Activated CD4-positive, alpha-beta T cell treated with anti-CD3 and anti-CD28 coated beads for 4 hours (primary cell): ENCODE measurements at places on chromosomes 3 and 15.

- DNase-seq = peak; percentile 50
These were observed 24.3 kb downstream of the NXPE3 start for GRCh38 chr3:101803173-101803782.

- DNase-seq = no peak
These were observed 99.3 kb downstream of the WNT7A start for GRCh38 chr3:13780432-13781176.

- no peak for DNase-seq
These were observed 110.6 kb upstream of the DCBLD2 start for GRCh38 chr3:99012051-99012450.

DNA sequence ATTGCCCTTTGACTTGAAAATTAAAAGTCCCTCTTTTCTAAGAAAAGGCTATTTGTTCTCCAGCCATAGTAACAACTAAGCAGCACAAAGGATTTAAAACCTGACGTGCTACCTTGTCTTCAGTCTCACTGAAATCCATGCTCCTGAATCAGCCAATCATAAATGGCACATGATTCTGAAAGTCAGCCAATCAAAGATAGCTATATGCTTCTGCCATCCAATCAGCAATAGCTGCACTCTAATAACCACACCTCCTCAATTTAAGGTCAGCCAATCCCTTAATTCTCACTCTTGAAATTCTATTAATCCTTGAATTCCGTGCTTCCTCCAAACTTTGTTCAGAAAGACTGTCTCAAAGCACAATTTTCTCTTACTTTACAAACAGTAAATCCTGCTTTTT, 53.5 kb upstream of the ACAN start:
- DNase-seq = no peak

- DNase-seq = no peak
These were observed 15.8 kb downstream of the IQSEC1 start for GRCh38 chr3:13057282-13058040.

- no peak for DNase-seq
These were observed 52.1 kb upstream of the IQSEC1 start for GRCh38 chr3:13125092-13126015.

DNA sequence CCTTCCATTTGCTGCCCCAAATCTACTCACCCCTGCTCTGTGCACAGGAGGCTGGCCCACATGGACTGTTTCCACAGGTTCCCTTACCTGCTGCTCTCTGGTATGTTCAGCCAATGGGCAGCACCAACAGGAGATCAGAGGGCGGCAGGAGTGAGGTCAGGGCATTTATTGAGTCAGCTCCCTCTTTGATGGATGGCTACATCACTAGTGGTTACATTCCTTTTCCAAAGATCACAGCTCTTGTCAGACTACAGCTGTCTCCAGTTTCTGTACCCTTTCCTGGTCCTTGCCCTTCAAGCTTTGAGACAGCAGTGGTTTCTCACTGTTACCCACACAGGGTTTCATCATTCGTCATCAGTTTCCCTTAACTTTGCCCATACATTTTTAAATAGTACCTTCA, 325.1 kb downstream of the SUCLG2 start:
- DNase-seq = no peak

DNA sequence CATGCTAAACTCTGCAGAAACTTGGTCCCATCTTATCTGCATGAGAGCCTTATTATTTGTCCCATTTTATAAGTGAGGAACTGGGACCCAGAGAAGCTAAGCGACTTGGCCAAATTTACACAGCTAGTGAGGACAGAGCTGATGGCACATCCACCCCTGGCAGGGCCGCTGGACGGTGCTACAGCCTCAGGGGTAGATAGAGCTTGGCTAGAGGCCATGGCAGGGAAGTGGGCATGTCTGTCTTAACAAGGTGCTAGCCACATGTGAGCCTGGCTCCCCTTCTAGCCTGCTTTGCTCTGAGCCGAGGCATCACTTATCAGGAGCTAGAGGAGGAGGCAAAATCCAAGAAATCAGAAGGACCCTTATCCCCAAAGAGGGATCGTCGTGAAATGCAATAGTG, 36.7 kb upstream of the SYNM start:
- no peak for DNase-seq

DNA sequence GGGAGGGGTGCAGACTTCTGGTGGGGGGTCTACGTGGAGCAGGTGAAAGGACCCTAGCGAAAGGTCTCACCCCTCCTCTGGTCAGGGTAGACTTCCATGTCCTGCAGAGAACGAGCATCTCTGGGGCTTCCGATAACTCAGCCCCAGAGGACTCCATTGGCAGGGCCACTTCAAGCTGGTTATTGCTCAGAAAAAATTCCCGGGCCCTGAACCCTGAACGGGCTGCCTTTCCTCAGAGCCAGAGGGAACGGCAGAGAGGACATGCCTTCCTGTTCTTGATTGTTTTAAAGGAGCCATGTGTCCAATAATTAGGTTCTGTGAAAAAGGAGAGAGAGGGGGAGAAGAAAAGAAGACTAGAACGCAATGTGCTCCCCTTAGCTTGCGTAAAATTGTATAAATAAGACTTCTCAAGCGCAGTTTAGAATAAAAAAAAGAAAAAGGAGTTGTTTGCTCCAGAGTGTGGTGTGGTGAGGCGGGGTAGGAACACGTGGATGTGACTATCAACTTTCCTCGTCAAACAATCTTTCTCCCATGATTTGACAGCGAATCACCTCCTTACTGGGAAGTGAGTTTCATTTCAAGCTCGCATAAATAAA, 193.4 kb upstream of the UBE2E1 start:
- no peak for DNase-seq

DNA sequence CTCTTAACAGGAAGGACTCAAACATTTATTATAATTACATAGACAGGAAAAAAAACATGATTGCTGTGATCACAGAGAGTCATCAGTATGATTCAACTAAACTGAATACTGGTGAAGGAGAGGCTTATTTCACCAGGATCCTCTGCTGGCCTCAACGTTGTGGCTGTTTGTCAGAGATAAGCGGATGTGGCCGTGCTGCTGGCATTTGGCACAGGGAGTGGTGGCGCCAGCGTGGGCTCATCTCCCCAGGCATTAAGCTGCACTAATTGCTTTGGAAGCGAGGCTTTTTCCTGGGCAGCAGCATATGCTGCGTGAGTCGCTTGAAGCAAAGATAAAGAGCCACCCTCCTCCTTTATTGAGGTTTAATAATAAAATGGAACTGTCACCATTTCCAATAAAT, 306.7 kb downstream of the LRTM1 start:
- no peak for DNase-seq

- DNase-seq = no peak
These were observed 69.9 kb downstream of the LIPC start for GRCh38 chr15:58501636-58502188.

GRCh38 chr3:20023623-20024405, 11.8 kb upstream of the PP2D1 start:
- no peak for DNase-seq

DNA sequence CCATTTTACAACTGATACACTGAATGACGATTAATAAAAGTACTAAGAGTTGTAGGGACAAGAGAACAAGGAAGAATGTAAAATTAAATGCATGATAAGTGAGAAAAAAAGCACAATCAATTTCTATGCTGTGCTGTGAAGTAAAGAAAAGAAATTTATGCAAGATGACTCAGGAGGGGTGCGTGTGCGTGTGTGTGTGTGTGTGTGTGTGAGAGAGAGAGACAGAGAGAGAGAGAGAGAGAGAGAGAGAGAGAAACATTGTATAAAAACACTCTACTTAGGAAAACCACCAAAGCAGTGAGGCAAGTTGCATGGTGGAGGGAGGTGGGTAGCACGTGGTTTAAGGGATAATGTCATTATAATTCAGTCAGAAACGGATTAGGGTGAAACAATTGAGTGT, 580.8 kb upstream of the ALCAM start:
- no peak for DNase-seq

GRCh38 chr3:42190701-42191442, 75.1 kb downstream of the CCK start:
- DNase-seq = peak; percentile 63

GRCh38 chr15:74611834-74612233, 3.8 kb upstream of the CLK3 start:
- no peak for DNase-seq

DNA sequence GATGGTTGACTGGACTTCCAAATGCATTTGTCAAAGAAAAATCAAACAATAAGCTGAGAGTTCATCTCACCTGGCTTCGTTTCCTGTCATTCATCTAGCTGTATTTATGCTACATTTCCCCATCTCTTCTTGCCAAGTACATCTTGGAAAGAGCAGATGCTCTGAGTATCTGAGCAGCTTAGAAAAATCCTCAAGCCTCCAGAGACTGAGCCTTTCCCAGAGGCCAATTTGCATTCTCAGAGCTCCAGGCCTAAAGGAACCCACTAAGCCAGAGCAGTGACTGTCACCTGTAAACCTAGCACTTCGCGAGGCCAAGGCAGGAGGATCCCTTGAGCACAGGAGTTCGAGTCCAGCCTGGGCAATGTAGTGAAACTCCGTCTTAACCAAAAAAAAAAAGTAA, 100.5 kb downstream of the XXYLT1 start:
- DNase-seq = no peak

- DNase-seq = no peak
These were observed 443.3 kb downstream of the MAGI1 start for GRCh38 chr3:65595222-65596028.

DNA sequence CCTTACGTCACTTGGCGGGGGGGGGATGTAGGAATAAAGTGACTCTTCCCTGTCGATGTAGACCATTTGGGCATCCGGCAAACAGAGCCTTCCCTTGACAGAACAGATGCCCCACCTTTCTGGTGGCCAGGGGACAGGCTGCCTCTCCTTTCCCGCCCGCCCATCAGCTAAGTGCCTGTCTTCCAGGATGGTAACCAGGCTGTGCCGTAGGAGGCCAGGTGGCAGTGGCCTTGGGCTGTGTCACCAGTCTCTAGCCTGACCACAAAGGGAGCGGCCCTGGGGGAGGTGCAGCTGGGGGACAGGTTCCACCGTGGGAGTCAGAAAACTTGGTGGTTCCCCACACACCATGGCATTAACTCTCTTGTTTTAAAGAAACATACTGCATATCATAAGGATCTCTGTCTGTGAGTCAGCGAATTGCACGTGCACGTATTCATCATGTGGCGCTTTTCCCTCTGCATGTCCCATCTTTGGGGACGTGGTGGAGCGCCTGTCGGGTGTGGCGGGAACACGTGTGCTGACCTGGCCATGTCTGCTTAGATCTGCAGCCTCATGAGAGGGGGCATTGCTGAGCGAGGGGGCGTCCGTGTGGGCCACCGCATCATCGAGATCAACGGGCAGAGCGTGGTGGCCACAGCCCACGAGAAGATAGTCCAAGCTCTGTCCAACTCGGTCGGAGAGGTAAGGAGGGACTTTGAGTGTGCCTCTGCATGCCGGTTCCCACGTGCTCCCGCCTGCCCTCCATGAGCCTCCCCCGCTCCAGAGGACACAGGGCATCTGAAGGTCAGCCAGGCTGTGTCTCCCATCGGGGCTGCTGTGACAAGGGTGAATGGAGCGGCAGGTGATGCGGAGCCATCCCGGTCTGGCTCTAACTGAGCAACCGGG, 156.0 kb downstream of the NSMCE3 start:
- DNase-seq = no peak

DNA sequence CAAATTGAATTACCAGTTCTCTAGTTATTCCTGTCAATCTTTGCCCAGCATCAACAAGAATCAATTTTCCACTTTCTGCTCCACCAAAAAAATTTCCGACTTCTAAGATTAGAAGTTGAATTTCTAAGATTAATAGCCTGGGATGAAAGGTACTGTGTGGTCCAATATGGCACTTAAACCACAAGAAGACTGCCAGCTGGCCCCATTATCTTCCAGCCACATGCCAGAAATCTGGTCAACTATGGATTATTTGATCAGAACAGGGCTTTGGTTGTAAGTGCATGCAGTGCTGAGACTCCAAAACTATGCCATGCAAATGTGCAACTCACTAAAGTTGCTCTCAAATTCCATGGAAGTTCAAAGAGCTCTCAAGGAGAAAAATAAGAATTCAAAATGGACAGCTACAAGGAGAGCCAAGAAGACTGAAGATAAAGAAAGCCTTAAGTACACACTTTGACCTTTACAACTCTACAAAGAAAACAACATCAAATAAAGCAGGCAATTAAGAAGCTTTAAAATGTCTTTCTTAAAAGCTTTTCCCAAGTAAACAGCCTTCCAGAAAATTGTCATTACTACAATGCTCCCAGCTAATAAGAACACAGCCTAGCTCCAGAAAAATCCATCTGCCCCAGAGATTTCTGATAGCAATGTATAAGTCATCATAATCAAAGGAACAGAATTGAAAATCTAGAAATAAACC, 64.2 kb downstream of the ST3GAL6 start:
- no peak for DNase-seq

DNA sequence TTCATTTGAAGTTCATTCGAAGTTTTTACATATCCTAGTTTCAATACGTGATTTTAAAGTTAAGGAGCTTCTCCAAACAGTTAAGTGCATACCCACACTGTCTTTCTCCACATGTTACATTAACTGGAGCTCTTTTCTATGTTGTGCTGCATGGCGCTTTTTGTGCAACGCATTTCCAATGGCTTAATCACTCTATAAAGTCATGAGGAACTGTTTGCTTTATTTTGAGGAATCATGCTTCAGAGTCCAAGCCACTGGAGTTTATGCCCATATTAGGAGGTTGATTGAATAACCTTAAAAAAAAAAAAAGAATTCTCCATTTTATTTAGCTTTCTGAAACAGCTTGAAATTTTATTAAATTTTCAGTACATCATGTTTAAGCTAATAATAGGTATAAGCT, 109.4 kb upstream of the MBNL1 start:
- DNase-seq = no peak

GRCh38 chr15:63601026-63601703, 4.0 kb downstream of the FBXL22 start:
- peak; percentile 36 for DNase-seq

GRCh38 chr15:59521443-59521842, 83.5 kb downstream of the FAM81A start:
- DNase-seq = no peak

DNA sequence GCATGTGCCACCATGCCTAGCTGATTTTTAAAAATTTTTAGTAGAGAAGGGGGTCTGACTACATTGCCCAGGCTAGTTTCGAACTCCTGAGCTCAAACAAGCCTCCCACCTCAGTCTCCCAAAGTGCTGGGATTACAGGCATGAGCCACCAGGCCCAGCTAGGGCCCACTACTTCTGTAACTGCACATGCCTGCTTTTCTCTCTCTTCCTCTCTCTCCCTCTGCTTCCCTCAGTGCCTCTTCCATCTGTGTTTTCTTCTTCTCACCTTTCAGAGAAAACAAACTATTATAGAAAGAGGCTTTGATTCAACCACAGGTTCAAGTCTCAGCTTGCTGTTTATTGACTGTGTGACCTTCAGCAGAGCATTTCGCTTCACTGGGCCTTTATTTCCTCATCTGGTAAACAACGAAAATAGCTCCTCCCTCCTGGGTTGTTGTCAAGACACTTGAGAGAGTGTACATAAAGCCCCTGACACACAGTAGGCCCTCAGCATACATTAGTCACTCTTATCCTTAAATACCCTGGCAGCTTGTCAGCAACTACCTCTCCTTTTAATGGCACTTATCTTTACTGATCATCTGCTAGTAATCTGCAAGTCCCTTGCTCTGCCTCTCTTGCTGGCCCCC, 10.2 kb downstream of the TADA3 start:
- DNase-seq = no peak

DNA sequence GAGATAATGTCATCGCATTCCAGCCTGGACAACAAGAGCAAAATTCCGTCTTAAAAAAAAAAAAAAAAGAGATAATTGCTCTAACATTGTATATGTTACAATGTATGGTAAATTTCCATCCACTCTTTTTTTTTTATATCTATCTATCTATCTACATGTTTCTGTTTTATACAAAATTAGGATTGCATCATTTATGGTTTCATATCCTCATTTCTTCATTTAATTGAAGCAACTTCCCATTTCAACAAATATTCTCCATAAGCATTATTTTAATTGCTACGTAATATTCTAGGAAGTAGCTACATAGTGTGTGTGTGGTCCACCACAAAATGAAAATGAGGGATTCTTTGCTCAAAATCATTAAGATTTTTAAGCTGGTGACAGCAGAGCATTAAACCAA, 18.4 kb downstream of the RBP1 start:
- DNase-seq = no peak
